ENCODE measurements at places on chromosomes 4 and X.

DNA sequence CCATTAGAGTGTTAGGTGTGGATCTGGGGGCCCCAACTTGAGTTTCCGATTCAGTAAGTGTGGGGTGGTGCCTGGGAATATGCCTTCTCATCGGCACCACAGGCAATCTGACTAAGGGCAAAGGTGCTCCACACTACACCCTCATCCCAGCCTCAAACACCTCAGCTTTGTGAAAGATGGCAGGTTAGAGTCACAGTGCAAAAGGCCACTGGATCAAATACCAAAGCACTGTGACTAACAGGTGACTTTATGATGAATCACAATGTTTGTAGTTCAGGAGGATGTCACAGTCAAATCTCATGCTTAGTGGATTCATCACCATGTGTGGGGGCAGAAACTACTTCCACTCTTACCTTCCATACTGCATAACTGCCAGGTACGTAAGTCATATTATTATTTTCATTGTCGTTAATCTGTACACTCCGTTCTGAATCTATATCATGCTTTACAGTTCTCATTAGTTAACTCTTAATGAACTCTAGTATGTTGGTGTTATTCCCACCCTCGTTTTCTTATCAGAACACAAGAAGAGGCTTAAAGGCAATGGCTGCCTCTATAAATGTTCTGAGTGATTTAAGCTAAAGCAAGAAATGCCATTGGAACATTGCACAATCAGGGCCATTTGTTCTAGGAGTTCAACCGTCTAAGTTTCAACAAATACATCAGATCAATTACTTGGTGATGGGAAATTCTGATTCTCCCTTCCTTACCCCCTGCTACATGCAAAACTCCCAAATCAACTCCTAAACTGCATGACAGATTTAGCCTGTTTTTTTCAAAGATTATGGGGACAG lies 50.2 kb downstream of the PRKG2 start:
- peak; percentile 93 for DNase-seq

GRCh38 chrX:16444353-16444752 lies 205.6 kb upstream of the S100G start:
- DNase-seq: no peak

DNA sequence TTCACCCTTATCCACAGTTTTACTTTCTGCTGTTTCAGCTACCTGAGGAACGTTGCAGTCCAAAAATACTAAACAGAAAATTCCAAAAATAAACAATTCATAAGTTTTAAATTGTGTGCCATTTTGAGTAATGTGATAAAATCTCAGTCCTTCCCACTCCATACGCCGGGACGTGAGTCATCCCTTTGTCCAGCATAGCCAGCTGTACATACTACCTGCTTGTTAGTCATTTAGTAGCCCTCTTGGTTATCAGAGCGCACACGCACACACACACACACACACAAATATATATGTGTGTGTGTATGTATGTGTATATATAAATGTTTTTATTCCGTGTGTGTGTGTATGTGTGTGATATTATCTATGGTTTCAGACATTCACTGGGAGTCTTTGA lies 4.8 kb upstream of the CCSER1 start:
- DNase-seq: peak; percentile 62

GRCh38 chr4:175691791-175692190 lies 120.3 kb downstream of the GPM6A start:
- DNase-seq: no peak

DNA sequence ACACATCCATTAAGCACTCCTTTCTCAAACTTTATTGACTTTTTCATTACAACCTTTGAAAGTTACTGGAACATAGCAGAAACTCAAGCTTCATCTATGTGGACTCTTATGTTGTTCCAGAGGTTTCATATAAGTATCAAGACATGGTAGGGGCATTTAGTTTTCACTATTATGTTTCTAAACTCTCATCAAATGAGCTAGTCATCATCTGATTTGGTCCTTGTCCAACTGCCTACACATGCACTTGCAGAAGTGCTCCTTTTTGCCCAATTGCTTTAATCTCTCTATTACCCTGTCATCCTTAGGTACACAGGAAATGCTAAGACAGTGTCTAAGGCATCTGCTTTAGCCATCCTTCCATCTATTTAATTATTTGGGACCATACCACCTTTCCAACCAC lies 42.2 kb upstream of the EPGN start:
- DNase-seq: no peak

DNA sequence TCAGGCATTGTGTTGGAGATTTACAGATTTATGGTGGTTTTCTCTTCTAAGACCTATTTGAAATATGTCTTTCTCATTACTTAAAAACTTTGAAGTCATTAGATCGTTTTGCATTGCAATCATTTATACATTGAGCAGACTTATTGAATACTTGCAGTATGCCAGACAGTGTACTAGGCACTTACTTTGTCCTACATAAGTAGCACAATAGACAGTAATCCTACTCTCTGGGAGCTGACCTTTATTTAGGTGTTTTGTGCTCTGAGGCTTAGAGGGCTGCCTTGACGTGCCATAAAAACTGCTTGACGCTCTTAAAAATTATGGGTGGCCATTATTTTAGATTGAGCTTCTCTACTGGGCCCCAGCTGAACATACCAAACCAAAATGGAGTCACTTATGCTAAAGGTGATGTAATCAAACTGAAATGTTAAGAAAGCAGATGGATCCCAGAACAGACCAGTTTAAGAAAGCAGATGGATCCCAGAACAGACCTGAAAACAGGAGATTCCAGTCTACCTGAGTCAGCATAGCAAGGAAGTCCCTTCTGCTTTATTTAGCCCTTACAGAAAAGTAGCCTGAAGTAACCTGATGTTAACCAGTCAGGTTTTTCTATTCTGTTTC lies 42.4 kb downstream of the PTTG2 start:
- no peak for DNase-seq

- no peak for DNase-seq
These were observed 910.3 kb upstream of the LCORL start for GRCh38 chr4:18931643-18932377.

- DNase-seq: no peak
These were observed 35.9 kb upstream of the HPSE start for GRCh38 chr4:83370640-83370906.

DNA sequence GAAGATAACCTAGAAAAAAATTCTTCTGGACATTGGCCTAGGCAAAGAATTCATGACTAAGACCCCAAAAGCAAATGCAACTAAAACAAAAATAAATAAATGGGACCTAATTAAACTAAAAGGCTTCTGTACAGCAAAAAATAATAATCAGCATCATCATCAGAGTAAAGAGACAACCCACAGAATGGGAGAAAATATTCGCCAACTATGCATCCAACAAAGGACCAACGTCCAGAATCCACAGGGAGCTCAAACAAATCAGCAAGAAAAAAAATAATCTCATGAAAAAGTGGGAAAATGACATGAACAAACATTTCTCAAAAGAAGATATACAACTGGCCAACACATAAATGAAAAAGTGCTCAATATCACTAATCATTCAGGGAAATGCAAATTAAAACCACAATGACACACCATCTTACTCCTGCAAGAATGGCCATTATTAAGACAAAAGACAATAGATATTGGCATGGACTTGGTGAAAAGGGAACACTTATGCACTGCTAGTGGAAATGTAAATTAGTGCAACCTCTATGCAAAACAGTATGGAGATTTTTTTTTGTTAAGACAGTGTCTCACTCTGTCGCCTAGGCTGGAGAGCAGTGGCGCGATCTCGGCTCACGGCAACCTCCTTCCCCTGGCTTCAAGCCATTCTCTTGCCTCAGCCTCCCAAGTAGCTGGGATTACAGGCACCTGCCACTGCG lies 29.9 kb downstream of the ELF2 start:
- DNase-seq: no peak

GRCh38 chrX:102899940-102900916 lies 36.8 kb upstream of the RAB40AL start:
- peak; percentile 68 for DNase-seq

DNA sequence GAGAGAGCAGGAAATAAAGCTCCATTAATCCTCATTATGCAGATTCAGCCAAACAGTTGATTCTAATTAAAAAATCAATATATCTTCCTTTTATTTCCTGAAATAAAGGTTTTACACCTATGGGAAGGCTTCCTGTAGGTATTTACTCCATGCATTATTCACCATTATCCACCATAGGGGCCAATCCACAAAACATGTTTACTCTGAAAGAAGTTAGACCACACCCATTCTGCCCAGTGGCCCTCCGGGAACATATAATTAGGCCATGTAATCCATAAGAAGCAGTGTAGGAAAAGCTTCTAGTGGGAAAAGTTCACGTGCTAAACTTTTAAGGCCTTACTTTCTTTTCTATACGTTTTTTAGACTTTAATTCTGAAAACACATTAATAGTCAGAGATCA lies 57.7 kb downstream of the SAT1 start:
- no peak for DNase-seq

Data from RKO (cell line).